ENCODE measurements at places on chromosomes 16 and 17.

- no peak for DNase-seq
Measured at GRCh38 chr16:69861292-69862030, 89.7 kb upstream of the CLEC18A start.

- DNase-seq = no peak
Measured at GRCh38 chr17:63517825-63518534, 5.2 kb upstream of the KCNH6 start.

DNA sequence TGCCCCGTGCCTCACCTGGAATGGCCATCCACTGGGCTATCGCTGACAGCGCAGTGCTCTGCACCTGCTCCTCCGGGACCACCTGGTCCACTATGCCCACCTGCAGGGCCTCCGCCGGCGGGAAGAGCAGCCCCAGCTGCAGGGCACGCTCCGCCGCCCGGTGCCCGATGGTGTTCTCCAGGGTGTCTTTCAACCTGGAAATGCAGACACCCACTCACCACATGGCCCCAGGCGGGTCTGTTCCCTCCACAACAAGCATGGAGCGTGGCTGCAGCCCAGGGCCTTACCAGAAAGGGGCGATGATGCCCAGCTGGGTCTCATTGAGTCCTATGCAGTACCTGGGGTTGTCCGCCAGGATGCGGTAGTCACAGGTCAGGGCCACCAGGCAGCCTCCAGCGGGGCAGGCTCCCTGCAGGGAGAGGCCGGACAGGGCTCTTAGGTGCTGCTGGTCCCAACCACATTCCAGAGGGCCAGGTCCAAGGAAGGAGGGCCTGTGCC is 6.8 kb downstream of the DNASE1L2 start:
- DNase-seq = no peak

DNA sequence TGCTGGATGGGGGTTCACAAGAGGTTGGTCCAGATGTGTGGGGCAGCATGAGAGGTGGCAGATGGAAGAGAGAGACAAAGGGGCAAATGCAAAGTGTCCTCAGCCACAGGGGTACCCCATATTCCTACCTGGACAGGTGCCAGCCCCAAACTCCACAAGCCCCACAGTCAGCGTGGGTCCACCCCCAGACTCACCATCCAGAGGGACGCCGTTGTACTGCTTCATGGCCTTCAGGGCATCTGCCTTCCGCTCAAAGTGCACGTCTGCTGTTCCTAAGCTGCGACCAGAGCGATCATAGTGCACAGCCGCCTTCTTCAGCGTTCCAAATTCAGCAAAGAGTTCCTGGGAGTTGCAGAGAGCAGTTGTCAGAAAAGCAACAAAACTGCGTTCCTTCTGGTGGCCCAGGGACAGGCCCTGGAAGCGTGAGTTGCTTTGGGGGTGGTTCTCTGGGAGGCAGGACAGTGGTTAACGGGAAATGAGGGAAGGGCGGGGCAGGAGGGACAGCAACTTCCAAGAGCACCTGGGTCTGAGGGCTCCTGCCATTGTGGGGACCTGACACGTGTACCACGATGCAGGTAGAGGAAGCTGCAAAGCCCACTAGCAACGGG is 2.3 kb downstream of the ALYREF start:
- no peak for DNase-seq

DNA sequence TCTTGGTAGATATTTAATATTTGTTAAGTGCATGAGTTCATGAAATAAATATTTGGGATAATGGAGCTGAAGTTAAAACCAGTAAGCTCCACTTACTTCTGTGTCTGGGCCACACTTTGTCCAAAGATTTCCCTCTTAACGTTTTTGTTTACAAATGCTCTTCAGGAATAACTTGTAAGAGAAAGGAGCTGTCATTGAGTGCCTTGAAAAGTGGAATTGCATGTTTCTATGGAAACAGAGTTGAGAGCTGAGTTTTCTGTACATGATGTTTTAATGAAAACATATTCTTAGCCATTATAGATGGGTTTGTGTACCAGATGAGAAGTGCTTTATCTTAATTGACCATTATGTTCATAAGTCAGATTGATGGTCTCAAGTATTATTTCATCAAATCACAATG is 1045.4 kb upstream of the EEF2KMT start:
- no peak for DNase-seq

- DNase-seq = no peak
Measured at GRCh38 chr16:74304164-74304834, 7.7 kb downstream of the PSMD7 start.

- no peak for DNase-seq
Measured at GRCh38 chr16:13168091-13168572, 266.7 kb downstream of the SHISA9 start.

DNA sequence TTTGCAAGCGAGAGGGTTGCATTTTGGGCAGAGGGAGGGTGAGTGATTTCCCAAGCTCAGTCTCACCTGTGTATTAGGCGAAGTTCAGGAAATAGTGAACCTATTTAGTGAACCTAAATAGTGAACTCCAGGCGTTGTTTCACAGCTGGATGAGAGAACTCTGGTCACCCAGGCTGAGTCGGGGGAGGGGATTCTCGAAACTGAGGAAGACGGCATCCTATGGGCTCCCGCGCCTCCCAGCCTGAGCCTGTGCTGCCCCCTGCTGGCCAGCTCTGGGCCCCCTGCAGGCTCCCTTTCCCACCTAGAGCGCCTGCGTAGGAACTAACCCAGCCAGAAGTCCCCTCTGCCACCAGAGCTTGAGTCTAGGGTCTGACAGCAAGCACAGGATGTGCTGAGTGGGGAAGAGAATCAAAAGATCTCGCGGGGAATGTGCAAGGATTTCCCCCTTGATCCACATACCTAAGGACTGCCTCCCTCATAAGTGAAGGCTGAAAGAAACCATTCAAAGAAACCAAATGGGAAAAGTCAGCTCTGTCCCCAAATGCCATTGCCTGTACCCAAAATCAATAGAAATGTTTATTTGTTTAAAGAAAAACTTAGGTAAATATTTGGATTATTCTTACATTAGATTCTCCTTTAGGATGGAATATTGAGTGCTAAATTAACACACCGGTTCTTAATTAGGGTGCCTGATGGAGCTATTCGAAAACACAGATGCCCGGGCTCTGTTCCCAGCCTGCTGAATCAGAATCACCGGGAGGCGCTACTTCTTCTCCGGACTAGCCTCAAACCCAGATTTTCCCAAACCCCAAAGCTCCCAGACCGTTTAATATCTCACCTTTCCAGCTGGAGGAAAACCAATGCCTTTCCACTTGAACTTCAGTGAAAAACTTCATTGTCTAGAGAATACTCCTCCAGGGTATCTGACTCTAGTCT is 14.8 kb upstream of the MARVELD3 start:
- DNase-seq = peak; percentile 74

DNA sequence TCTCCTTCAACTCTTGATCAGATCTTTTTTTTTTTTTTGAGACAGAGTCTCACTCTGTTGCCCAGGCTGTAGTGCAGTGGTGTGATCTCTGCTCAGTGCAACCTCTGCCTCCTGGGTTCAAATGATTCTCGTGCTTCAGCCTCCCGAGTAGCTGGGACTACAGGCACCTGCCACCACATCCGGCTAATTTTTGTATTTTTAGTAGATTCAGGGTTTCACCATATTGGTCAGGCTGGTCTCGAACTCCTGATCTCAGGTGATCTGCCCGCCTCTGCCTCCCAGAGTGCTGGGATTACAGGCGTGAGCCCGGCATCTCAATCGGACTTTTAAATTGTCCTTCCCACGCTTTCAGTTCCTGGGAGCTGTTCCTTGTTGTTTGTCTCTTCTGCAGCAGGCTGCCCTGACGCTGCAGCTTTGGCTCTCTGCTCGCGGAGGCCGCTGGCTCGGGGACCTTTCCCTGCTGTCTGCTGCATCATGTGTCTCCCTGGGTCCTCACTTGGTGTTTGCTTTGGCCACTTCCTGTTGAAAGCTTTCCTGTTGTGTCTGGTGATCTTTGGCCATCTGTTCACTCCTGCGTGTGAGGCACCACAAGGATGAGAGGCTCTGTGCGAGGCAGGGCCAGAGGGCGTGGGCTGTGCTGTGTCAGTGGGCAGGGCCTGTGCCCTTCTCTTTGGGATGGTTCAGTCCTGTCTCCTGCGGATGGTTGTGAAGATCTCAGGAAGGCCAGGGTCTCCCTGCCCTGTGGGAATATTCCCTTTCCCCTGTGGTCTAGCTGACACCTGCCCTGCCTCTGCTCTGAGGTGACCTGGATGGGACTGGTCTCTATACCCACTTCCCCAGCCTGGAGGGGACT is 18.4 kb upstream of the CAPN15 start:
- no peak for DNase-seq

DNA sequence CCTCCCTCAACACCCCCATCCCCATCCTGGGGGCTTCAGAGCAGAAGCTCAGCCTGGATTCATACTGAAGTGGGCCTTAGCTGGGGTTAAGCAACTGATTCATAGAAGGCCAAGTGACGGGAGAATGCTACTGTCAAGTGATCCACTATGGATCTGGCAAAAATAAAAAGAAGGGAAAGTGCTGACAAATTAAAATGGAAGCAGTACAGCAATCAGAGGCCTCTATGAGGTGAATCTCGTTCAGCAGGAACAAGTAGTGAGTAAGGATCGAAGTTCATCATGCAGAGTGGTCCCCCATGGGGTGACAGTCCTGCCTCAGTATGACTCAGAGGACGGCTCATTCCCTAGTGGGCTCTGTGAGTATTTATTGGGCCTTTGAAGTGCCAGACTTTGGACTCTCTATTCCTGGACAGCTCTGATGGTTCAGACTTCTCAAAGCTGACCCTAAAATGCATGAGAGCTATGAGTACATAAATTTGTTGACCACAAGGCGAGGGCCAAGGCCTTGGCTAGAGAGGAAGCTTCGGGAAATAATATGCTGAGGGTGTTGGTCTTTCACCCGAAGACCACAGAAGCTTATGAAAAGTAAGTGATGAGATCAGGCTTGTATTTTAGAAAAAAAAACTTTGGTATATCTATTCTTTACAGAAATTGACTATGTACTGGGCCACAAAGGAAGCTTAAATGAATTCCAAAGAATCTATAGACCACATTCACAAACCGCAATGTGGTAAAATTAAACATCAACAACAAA is 5.3 kb upstream of the NSMCE1 start:
- no peak for DNase-seq

GRCh38 chr16:72829846-72830775 is 217.8 kb downstream of the ZFHX3 start:
- DNase-seq = no peak

GRCh38 chr16:27066668-27067537 is at the start of gene C16orf82:
TSS of gene C16orf82 (plus strand) at chr16:27066927.
- no peak for DNase-seq

GRCh38 chr17:17682737-17683680 is 1.8 kb downstream of the RAI1 start:
- DNase-seq = peak; percentile 56

DNA sequence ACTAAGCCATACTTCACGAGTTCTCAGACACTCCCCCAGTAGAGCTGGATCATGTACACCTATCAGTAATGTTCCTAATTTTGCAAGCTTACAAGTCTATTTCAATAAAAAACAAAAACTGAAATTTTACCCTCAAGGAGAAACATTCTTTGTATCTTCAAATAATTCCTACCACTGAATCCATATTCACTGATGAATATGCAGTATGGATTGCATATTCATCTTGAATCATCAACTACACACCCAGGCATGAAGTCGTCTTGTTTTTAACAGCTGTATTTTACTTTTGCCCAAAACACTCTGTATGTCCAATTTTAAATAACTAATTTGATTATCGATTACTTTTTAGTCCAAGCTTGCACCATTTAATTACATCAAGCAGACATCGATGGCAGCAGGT is 31.8 kb downstream of the ZDHHC7 start:
- DNase-seq = no peak

DNA sequence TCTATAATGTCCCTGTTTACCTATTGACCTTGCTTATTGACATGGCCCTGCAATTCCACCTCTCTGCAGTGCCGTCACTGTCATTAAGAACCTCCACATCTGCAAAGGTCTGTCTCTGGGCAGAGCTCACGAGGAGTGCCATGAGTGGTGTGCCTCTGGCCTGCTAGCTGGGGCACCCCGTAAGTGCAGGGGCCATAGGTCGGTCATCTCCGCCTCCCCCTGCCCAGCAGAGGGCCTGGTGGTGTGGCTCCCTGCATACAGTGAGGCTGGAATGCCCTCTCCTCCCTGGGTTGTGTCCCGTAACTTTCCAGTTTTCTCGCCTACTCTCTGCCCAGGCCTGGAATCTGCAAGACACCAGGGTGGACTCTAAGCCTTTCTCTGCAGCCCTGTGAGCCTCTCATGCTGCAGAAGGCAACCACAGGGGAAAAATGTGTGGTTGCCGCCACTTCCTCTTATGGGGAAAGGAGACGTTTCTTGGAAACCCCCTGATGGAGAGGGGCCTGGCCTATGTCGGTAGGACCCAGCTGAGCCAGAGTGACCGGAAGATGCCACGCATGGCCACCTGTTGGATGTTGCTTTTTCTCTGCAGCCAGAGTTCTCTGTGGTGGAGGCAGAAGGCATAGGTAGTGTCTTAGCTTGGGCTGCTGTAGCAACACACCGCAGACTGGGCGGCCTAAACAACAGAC is 2.7 kb upstream of the SNX20 start:
- no peak for DNase-seq

- DNase-seq = no peak
Measured at GRCh38 chr17:4233668-4234258, 30.0 kb downstream of the ANKFY1 start.

DNA sequence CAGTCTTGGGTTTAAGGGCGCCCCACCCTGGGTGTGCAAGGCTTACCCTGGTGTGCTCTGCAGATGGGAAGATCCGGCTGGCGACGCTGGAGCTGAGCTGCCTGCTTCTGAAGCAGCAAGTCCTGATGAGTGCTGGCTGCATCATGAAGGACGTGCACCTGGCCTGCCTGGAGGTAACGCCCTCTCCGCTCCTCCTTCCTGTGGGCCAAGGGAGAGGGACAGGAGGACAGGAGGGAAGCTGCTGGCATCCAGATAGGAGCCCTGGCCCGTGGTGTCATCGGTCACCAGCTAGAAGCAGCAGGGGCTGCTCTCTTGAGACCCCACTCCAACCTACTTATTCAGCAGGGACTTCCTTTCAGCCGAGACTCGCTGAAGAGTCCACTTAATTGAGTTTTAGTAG is 97.8 kb downstream of the CLEC16A start:
- no peak for DNase-seq

- DNase-seq = no peak
Measured at GRCh38 chr17:56754523-56755208, 79.1 kb downstream of the C17orf67 start.

DNA sequence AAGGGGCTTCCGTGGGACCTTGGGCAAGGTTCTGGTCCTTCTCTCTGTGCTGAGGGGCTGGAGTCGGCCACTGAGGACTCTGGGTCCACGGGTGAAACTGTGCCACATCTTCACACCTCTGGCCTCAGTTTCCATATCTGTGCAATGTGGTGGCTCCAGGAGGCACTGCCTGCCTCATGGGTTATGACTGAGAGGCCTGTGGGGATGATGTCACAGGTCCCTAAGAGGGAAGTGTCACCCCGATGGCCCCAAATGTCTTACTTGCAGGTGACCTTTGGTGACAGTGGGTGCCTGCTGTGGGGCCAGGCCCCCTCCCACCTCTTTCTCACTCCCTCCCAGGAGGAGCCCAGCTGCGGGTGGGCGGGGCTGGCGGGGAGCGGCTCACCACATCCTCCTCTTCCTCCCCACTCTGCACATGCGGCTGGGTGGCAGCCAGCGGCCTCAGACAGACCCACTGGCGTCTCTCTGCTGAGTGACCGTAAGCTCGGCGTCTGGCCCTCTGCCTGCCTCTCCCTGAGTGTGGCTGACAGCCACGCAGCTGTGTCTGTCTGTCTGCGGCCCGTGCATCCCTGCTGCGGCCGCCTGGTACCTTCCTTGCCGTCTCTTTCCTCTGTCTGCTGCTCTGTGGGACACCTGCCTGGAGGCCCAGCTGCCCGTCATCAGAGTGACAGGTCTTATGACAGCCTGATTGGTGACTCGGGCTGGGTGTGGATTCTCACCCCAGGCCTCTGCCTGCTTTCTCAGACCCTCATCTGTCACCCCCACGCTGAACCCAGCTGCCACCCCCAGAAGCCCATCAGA is at the start of gene IL21R:
Gene IL21R (plus strand): TSS at position 407 of the 801 bp plus-strand sequence. CDS start 27,898 bp downstream, outside the sequence.
- peak; percentile 75 for DNase-seq

GRCh38 chr16:14399378-14400284 is 230.4 kb downstream of the PARN start:
- no peak for DNase-seq
